ENCODE measurements at places on chromosomes 12 and 14.

DNA sequence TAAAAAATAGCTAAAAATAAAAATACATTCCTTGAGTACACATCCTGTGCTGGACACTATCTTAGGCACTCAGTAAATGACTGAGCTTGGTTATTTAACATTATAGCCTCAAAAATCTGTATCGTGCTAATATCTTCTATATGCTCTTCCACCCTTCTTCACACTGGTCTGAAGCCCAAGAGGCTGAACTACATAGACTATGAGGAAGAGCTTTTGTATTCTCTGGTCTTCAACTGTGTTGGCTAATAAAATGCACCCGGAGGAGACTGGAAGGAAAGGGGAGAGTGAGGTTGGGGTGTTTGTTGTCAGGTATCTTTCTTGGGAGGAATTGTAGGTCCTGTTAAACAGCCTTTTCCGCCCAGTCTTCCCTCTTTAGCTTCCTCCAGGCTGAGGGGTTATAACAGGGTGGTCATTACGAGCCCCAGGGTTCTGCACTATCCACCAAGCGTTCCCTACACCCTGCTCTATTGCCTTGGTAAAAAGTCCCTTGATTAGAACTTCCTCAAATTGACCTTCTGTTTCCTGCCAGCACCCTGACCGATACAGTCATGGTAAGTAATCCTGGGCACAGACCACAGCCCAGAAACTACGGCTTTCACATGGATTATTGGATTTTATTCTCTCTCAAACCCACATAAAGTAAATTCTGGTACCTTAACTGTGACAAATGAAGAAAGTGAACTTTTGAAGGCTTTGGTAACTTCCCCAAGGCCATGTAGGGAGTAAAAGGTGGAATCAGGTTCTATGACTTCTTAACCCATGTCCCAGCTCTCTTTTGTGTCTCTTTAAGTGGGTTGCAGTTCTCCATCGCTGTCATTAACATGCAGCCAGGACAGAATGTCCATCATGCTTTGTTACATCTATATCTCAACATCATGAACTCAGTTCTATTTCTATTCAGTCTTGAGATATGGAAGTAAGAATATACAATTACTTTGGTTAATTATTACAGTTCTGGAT, 71.3 kb downstream of the PTHLH start:
- DNase-seq: no peak

GRCh38 chr12:127885954-127886750, 380.8 kb upstream of the TMEM132C start:
- DNase-seq: no peak

GRCh38 chr14:39184628-39185255, 9.7 kb downstream of the PNN start:
- no peak for DNase-seq

- no peak for DNase-seq
Observed at GRCh38 chr14:52089218-52089617, 20.4 kb upstream of the NID2 start.

- DNase-seq: no peak
Observed at GRCh38 chr12:62468397-62468796, 1.8 kb downstream of the MON2 start.

DNA sequence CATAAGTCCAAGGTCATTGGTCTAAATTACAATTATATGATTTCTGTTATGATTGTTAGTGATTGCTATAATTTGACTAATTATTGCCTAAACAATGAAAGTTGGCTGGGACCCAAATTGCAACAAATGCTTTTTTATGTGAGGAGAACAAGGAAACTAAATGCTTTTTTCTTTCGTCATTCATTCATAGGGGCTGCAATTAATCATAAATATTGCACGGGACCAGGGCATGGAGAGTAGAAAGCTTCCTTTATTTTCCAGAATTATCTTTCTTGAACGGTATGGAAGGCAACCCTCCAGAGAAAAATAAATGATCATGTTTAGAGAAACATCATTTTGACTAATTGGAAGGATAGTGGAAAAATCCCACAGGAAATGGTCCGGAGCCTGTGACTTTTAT, 32.6 kb upstream of the ARHGAP5 start:
- no peak for DNase-seq

DNA sequence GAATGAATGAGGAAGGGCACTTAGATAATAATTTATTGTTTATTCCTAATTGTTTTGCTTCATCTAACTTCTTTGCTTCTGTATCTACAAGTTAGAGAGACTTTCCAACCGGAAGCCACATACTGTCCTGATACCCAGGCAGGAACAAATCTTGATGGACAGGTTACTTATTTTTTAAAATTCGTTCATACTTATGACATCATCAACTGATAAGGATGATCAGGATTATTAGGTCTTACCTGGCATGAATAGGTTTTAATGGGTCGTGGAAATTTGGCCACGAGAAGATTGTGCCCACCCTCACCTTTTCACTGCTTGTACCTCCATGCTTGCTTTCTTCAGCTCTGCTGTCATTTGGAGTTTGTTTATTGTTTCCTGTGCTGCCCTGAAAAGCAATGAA, 39.3 kb downstream of the SNRPF start:
- no peak for DNase-seq

DNA sequence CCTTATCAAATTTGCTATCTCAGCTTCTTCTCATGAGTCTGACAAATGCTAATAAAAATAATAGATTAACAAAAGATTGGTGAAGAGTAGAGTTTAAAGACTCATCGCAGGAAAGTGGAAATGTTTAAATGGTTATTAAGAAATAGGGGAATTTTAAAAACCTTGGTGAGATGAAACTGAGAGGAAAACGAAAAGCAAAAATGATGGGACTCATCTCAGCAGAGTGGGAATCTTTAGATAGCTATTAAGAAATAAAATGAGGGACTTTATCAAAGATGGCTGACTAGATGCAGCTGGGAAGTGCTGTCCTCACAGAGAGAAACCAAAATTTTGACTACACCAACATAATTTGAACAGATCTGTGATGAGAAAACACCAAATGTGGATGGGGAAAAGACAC, 79.2 kb upstream of the CD163 start:
- no peak for DNase-seq

DNA sequence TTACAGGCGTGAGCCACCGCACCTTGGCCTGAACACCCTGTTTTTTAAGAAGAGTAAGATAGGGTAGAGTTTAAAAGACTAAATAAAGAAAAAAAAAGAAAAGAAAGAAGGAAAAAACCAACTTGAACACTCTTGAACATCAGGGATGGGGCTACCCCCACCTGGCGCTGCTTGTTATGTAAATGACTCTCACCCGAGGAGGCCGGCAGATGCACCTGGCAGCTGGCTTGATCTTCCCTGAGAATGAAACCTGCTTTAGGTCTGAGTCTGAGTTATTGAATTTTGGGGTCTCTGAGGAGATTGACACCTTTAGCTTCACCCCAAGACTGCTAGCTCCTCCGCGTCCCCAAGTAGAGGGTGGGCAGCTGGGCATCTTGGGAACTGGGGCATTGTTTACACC, 15.5 kb upstream of the MEG3 start:
- DNase-seq: peak; percentile 51

GRCh38 chr12:102031852-102032251, 29.9 kb downstream of the WASHC3 start:
- no peak for DNase-seq

DNA sequence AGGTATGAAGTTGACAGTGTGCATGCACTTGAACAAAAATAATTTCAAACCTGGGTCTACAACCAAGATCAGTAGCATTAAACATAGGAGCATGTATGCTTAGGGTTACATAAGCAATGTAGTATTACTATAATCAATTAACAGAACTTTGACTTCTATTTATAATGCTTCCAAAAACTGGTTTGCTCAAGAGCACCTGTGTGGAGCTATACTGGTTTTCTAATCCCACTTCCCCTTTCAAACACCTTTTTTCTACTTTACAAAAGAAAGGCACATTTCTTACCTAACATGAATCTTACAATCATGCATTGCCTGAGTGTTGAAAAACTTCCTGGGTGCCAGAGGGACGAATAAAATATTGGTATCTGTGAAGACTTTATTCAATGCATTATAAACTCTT, 72.7 kb downstream of the EFCAB11 start:
- no peak for DNase-seq

- no peak for DNase-seq
Observed at GRCh38 chr12:129257524-129257923, 404.2 kb downstream of the GLT1D1 start.

DNA sequence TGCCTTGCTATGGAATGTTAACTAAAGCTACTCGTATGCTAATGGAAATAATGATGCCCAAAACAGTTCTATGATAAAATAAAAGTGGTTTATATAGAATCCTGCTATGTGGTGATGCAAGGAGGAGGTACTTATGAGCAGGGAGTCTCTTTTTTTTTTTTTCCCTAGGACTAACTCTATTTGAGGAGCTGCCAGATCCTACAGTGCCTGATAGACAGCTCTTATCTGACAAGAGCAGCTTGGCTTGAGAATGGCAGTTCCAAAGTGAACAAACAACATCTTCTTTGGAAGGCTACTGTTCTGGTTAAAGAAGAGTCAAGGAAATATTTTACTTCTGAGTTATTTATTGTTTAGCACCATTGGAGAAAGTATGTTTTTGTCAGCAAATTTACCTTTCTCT, 10.2 kb upstream of the ACSM4 start:
- DNase-seq: no peak

DNA sequence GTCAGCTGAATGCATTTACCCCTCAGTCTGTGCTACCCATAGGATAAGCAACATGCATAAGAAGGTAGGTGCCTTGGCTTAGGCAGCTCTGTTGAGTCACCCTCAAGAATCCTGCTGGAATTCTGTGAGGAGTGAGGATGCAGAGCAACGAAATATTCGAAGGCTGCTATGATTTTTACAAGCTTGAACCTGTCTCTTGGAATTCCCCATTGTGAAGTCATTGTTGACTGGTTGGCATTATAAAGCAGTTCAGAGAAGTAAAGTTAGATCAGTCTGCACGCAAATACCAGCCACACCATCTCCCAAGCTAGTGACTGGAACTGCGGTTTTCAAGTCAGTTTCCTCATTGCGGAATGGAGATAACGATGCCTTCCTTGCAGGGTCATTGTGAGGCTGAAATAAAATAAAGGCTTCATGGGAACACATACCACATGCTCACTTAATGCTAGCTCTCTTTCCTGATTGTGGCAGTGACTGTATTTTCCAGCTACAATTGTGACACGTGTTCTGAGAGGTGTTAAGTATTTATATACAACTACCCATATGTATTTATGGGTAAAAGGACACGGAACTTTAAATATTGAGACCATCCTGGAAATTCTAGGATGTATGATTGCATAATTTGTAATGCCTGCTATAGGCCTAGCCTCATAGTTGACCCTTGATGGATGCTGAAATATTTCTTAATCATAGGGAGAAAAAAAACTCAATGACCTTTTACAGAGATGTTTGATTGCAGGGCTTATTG, 96.7 kb downstream of the ETV6 start:
- DNase-seq: no peak

- no peak for DNase-seq
Observed at GRCh38 chr14:95182379-95182778, 25.1 kb upstream of the DICER1 start.

All from NCI-H2171 treated with DMSO at 0.1 percent for 48 hours (cell line).